ENCODE measurements at places on chromosomes 11 and 22.

GRCh38 chr22:24553597-24554312, 1.2 kb downstream of the GUCD1 start:
- no peak for DNase-seq

DNA sequence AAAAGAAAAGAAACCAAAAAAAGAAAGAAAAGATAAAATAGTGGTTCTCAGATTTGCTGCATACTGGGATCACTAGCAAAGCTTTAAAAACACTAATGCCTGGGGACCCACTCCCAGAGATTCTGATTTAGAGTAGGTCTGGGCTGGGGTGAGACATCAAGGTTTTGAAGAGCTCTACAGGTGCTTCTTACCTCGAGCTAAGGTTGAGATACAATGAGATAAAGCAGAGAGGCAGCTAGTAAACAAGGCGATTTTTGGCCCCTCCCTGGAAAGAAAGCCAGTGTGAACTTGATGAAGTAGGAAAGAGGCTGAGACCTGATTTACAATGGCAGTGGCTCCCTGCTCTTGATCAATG, 327.6 kb upstream of the CCDC90B start:
- no peak for DNase-seq

GRCh38 chr11:116771935-116772334, 852 bp downstream of the BUD13 start:
- no peak for DNase-seq

GRCh38 chr11:117529816-117530215, 202.2 kb downstream of the CEP164 start:
- no peak for DNase-seq

DNA sequence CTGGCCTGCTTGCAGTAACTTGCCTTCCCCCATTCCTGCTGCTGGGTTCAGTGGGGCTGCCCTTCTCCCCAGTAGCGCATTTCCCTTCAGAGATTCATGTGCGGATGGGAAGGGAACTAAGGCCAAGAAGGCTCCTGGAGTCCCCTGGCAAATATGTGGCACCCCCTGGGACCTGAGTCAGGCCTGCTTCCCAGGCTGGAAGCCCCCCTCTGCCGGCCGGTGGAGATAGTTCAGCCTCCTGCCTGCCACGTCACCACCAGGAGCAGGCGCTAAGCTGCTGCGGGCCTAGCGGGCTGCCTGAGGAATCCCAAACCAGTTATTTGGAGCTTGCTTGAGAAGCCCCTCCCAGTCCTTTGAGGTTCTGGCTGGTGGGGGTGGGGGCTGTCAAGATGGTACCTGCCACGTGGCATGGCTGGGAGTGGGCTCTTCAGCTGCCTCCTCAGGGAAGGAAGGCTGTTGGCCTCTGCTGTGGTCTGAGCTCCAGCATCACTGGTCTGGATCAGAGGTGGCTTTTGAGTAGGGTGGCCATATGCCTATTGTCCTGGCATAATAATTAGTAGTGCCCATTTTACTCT, 2.0 kb downstream of the SERPINH1 start:
- peak; percentile 96 for DNase-seq

- no peak for DNase-seq
Measured at GRCh38 chr11:94754335-94754734, 13.8 kb upstream of the AMOTL1 start.

DNA sequence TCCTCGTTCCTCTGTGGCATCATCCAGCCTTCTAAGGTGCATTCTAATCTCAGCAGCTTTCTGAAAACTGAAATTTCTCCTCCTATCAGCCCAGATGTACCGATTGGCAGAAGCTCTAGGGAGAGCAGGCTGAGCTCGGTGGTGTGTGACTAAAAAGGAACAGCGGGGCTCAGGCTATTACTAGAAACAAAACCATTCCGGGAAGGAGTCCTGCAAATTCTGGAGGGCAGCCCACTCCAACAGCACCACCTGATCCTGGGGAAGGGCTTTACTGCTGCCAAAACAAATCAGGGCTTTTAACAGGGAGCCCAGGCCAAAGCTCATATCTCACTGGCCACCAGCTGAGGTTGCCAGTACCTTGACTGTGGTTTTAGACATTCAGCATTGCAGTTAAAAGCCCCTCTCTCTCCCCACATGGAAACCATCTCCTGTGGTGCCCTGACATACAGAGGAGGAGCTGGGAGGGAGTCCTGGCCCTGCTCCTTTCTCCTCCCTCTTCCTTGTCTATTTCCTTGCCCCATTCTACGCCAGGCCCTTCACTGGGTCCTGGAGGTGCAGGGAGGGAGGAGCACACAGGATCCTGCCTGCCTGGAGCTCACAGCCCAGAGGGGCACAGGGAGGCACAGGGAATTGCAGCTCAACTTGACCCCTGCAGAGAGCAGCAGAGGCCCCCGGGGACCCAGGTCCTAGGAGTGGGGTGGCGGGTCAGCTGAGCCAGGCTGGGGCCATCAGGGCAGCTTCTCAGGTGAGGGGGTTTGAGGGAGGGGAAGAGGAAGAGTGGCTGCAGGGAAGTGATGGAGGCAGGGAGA, 889 bp downstream of the PLAAT4 start:
- peak; percentile 21 for DNase-seq

GRCh38 chr11:106990331-106990730, 27.9 kb downstream of the GUCY1A2 start:
- peak; percentile 22 for DNase-seq
